ENCODE measurements at places on chromosomes 6 and 20. TPM values are rescaled to one million over a fixed set of nuclear protein-coding genes. Genes with fewer than 3 reads are reported as not detected.

DNA sequence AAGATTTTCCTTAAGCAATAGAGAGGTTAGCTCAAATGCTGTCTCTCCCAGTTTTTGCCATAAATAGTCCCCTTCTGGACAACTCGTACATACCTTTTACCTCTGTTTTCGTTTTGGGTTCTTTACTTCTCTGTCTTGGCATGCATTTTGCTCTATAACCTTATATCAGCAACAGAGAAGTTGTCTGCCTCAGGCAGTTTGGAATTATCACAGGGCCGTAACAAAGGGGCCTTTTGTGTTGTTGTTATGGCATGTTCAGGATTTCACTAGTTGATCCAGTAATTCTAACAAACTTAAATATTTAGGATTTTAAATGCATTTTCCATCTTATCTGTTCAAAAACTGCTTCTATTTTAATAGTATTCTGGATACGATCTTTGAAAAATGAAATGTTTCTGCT, 259.8 kb downstream of the CD109 start:
- no peak for DNase-seq

DNA sequence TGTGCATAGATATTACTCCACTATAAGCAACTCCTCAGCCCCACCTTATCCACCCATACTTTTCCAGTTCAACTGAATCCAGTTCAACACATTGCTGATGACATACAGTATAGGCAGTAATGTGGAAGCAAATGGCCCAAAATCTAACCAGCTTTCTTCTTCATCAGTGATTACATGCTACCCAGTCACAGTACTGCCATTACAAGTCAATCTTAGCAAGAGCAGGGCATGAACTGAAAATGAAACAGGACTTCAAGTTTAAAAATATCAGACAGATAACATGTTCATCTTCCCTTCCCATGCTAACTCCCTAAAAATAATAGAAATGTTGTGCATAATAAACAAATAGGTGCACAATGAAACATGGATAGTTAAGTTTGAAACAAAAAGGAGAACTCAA, 19.2 kb downstream of the RRAGD start:
- DNase-seq: no peak

DNA sequence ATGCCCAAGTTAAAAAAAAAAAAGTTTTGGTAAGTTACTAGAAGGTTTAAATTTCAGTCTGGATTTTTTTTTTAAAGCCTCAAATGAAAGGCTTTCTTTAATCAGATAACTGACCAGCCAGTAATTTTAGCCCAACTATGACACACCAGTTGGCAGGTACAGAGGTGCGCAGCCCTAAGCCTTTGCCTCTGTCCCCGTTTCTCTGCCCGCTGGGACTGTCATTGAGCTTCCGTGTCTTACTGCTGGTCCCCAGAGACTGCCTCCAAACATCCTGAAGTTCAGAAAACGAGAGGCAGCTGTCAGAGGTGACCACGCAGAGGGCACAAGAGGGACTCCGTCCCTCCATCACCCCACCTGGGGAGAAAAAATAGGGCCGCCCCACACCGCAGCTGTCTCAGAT, 118.2 kb downstream of the RPS12 start:
- DNase-seq: no peak

DNA sequence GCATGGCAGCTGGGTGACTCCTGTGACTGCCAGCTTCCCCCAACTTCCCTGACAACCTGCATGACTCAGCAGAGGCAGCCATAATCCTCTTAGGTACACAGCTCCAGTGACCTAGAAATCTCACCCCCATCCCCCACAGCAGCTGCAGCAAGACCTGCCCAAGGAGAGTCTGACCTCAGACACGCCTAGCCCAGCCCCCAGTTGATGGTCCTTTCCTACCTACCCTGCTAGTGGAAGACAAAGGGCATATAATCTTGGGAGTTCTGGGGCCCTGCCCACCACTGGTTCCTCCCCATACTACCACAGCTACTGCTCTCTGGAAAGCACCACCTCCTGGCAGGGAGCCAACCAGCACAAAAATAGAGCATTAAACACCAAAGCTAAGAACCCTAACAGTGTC, 90.2 kb downstream of the F13A1 start:
- no peak for DNase-seq

GRCh38 chr6:14444295-14444972, 326.9 kb downstream of the CD83 start:
- no peak for DNase-seq

DNA sequence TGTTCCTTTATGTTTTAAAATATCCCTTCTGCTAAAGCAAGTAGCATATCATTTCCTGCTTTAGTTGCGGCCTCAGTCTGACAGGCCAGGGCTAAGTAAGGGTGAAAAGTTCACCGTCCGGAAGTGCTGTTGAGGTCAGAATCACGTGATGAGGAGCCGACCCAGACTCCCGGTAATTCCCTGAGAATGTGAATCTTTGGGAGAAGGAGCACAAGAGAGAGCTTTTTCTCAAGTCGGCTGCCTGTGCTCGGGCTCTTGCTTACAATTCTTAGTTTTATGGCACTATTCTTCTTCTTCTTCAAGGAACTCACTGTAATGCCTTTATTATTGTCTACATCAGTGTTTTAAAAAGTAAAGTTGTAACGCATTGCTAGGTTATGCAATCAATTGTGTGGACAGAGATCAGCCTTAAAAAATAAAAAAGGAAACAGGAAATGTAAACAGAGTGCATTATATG, 309.3 kb downstream of the PRL start:
- DNase-seq: peak; percentile 75

DNA sequence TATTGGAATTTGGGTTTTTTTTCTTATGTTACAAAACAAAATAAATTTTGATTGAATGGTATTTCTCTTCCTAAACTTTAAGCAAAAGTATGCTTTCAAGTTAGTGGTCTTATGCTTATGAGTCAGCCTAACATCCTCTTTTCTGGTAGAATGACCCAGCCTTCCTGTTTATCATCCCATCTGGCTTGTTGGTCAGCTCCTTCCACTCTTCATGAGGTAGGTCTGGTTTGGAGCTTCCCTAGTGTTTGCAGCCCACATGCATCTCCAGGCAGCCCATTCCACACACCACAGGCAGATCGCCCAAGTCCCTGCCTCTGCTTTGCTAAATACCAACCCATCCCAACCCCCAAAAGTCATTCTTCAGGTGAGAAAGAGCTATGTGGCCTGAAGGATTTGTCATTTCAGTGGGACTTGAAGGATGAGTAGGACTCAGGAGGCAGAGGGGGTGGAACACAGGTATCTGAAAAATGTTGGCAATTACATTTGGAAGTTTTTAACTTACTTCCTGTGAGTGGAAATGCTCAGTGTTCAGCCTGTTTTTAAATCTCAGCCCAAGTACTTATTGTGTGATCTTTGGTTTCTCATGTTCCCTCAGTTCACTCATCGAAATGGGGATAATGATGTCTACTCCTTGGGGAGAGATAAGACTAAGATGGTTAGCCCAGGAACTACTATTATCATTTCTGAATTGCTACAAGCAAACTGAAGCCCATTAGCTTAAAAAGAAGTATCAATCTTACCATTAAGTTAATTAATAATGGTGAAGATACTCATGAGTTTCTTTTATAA, 294.0 kb downstream of the ADGB start:
- DNase-seq: no peak

DNA sequence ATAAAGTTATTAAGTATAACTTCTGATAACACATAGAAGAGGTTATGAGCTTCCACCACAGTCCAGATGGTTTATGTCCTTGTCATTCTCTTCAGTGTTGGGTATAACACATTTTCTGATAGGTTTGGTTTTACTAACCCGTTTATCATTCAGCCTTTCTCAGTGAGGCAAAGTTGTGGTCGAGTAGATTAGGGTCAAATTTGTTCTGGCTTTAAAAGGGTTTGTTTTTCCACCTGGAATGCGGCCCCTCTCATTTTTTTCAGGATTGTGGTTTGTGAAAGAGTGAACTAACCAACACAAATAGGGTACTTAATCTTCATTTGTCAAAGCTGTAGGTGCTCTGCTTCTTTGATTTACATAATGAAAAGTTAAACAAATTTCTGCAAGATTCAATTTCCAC, 204.2 kb upstream of the ASCC3 start:
- no peak for DNase-seq

DNA sequence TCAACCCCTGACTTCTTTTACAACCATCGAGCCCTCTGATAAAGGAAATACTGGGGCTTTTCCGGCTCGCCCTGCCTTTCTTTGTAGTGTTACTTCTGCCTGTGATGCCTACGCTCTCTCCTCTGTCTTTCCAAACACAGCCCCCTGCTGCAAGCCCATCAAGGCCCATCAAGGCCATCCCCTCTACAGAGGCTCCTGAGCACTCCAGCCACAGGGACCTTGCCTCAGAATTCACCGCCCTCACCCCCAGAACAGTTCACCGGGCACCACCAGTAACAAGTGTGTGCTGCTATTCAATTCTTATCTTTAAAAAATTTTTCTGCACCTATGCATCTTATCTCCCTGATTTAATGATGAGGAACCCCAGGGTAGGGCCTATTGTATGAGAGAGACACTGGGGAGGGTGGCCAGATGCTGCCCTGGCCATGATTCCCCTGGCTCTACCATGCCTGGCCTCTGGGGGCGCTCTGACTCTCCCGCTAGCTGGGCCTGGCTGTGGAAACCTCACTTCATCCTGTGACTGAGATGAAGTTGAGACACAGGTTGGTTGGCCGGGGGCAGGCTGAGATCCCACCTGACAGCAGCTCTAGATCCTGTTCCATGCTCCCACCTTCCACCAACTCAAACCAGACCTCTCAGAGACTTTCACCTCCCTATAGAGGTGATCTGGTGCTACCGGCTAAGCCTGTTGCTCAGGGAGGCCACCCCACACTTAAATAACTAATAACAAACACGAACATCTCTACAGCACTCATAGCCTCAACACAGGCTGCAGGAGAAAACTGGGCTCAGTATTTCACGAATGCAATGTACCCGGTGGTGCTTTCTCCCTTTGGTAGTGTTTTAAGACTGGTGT, 19.2 kb upstream of the GLP1R start:
- peak; percentile 62 for DNase-seq

GRCh38 chr20:62370115-62370806, 3.1 kb upstream of the LAMA5 start:
- peak; percentile 75 for DNase-seq

DNA sequence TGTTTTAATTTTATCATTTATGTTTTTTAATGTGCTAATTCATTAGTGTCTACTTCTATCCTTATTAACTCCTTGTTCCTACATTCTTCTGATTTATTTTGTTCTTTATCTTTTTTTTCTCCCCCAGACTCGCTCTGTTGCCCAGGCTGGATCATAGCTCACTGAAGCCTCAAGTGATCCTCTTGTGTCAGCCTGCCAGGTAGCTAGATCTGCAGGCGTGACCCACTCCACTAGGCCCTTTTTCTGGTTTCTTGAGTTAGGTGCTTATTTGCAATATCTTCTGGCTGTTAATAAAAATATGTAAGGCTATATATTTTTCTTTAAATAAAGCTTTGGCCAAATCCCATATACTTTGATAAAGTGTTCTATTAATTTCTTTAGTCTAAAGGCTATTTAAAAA, 2.8 kb downstream of the TAF11 start:
- no peak for DNase-seq

- no peak for DNase-seq
Measured at GRCh38 chr6:149867876-149868640, 3.9 kb upstream of the LRP11 start.

DNA sequence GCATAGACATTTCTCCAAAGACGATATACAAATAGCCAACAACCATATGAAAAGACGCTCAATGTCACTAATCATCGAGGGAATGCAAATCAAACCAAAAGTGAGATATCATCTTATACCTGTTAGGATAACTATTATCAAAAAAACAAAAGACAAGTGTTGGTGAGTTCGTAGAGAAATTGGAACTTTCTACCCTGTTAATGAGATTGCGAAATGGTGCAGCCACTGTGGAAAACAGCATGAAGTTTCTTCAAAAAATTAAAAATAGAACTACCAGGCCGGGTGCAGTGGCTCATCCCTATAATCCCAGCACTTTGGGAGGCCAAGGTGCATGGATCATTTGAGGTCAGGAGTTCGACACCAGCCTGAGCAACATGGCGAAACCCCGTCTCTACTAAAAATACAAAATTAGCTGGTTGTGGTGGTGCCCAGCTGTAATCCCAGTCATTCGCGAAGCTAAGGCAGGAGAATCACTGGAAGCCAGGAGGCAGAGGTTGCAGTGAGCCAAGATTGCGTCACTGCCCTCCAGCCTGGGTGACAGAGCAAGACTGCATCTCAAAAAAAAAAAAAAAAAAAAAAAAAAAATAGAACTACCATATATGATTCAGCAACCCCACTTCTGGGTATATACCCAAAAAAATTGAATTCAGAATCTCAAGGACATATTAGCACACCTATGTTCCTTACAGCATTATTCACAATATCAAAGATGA, 170.0 kb upstream of the ZNF184 start:
- DNase-seq: no peak

DNA sequence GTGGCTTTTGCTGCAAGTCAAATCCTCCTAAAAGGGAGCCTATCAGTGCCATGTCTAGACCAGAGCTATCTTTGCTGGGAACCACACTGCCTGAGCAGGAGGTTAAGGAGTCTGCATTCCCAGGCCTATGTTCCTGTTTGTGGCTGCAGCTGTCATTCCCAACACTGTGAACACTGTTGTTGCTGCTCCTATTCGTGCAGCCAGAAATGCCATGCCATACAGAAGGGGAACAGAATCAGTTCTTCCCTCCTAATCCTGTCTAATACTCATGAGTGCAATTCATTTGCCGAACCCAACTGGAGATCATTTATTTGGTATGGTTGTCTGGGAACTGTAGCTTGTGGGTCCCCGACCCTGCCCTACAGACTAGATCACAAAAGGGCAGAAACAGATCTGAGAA, 406.5 kb upstream of the GJE1 start:
- no peak for DNase-seq

GRCh38 chr20:47682028-47682783, 103.1 kb downstream of the SULF2 start:
- DNase-seq: peak; percentile 88

GRCh38 chr20:33697129-33697528, 10.9 kb upstream of the E2F1 start:
- DNase-seq: peak; percentile 44

DNA sequence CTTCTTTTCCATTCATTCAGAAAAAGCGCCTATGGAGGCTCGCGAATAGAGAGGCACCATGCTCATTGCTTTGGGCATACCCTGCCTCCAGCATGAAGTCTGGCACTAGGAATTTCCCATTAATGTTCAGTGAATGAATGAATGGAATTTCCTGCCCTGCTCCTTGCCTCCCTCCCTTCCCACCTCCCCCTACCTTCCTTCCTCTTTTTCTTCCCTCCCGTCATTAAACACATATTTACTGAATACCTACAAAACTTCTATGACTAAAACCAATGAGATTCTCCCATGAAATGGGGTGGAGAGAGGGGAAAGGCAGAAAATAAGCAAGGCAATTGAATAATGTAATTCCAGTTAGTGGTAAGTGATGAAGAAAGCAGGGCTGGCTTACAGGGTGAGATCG, 213.8 kb upstream of the AGPAT4 start:
- no peak for DNase-seq

GRCh38 chr6:19394051-19394450, 443.1 kb upstream of the ID4 start:
- DNase-seq: no peak

The SLC4A11 gene
- not detected for total RNA-seq

The TNNC2 gene
- not detected for total RNA-seq

The RREB1 gene
- 37.0 TPM for total RNA-seq

The BFSP1 gene
- total RNA-seq: 0.89 TPM

The C6orf15 gene
- not detected for total RNA-seq

The EYA4 gene
- total RNA-seq: 18.8 TPM

The DEFB115 gene
- total RNA-seq: not detected

The PNLDC1 gene
- total RNA-seq: not detected

Data from right cardiac atrium (tissue), 5 donors.